NAMALWA (cell line): ENCODE measurements at places on chromosomes 6 and 20.

GRCh38 chr20:59788196-59788735 lies 145.2 kb downstream of the SYCP2 start:
- DNase-seq = no peak

- DNase-seq = no peak
These were observed 1424.8 kb upstream of the EYS start for GRCh38 chr6:67131827-67132226.

DNA sequence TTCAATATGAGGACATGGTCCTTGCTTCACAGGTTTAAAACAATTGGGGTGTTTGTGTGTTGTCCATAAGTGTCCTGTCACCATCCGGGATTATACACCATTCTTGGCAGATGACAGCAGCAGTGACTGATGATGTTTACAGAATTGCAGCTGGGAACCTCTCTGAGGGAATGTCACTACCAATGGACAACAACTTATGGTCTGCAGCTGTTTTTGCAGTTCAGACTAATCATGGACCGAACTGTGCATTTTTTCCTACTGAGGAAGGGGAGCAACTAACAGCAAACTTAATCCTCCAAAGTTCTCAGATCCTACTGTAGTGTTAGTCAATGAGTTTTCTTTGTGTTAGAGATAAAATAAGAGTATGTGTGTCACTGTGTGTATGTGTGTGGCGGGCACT lies 26.0 kb downstream of the FAM229B start:
- DNase-seq = no peak

- DNase-seq = no peak
These were observed 79.0 kb upstream of the LAMA2 start for GRCh38 chr6:128803911-128804310.

- DNase-seq = no peak
These were observed 20.1 kb upstream of the SLC22A1 start for GRCh38 chr6:160101277-160102205.

DNA sequence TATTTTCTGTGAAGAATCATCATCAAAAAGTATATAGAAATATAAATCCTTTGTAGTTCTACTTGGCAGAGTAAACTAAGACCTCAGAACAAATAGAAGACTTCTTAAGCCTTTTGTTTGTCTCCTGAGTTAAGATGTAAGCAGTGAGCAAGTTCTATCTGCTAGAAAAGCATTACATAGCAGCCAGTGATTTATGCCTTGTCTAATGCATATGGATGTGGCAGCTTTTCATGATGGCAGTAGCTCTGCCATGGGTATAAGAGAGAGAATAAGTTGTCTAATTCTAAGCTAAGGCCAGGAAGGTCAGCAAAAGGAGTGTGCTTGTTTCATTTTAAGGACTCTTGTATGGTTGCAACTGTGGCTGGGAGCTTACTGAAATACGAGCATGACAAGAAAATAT lies 920.2 kb downstream of the GRIK2 start:
- DNase-seq = no peak

GRCh38 chr6:139271056-139271455 lies 20.7 kb downstream of the TXLNB start:
- peak; percentile 76 for DNase-seq

GRCh38 chr20:25600632-25601031 lies 15.3 kb upstream of the NINL start:
- DNase-seq = no peak

DNA sequence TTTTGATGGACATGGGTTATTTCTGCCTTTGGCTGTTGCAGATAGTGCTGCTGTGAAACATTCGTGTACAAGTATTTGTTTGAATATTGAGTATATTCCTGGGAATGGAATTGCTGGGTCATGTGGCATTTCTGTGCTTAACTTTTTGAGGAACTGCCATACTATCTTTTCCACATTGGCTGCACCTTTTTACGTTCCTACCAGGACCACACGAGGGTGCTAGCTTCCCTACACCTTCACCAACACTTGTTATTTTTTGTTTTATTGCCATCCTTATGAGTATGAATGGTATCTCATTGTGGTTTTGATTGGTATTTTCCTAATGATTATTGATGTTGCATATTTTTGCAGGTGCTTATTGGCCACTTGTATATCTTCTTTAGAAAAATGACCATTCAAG lies 47.8 kb upstream of the PLCG1 start:
- DNase-seq = no peak

DNA sequence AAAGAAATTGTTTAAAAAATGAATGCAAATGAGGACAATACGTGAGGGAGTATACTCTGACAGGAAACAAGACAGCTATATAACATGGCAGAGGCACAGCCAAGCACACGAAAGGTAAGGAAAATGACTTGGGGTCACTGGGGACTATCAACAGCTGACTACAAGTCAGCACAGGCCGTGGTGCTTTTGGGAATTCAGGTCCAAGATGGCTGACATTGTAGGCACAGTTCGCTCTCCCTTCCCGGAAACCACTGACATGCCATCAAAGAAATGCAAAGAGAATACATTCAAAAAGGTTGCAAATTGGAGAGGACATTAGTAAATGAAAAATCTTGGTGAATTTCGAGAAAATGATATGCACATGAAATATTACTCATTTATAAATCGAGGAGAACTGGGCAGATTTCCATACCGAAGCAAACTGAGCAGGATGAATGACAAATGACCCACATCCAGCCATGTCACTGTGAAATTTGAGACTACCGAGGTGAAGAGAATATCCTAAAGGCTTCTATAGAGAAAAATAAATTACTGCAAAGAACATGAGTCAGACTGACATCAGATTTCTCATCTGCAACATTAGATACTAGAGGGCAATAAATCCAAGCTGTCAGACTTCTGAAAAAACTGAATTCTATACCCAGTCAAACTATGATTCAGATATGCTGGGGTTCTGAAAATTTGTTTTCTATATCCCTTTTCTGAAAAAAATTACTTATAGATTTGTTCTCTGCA lies 391.1 kb downstream of the BTBD9 start:
- DNase-seq = no peak

- no peak for DNase-seq
These were observed 26.5 kb downstream of the ULBP1 start for GRCh38 chr6:149990212-149990660.

DNA sequence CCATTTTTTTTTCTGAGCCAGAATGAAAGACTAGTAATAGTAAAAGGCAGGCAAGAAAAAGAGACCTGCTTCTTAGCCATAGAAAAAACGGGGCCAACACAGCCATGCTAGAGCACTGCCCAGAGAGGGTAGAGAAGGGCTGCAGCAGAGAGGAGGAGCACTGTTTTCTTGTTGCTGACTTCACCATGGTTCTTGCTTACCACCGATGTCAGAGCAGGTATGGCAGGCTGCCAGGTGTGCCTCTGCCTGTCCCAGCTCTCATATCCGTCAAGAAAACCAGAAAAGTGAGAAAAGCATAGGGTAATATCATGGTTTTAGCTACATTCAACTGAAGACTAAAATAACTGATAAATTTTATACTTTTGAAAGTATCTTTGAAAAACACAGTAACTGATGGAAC lies 60.7 kb downstream of the DTNBP1 start:
- DNase-seq = no peak

GRCh38 chr6:6654599-6655575 lies 66.4 kb downstream of the LY86 start:
- DNase-seq = no peak

GRCh38 chr6:44721954-44722578 lies 334.6 kb downstream of the CDC5L start:
- no peak for DNase-seq

DNA sequence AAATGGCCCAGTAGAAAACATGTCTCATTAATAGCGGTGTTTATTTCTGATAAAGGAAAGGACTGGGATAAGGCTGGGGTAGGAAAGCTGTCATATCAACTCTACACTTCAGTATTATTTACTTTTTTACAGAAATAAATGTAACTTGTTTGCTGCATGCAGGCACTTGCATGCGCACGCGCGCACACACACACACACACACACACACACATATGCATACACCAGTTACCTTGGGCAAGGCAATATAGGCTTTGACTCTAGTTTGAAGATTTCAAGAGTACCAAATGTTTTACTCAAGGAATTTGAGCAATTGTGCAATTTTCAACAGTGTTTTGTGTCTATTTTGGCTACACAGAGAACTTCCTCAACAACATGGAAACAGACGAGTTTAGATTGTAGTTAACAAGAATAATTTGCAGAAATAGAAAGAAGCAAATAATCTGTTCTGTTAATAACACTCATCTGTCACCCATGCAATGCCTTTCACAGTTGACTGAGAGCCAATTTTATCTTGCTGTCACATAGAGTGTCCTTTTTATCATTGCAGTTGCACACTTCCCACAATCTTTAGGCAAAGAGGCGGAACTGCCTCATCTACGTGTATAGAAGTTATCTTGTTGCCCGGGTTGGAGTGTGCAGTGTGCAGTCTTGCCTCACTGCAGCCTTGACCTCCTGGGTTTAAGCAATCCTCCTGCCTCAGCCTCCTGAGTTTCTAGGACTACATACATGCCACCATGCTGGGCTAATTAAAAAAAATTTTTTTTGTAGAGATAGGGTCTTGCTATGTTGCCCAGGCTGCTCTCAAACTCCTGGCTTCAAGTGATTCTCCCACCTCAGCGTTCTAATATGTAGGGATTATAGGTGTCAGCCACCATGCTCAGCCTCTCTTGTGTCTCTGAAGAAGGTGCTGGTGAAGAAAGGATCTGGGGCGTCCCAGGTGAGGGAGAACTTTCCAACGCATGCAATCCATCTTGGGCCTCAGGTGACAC lies 74.8 kb upstream of the SHLD1 start:
- peak; percentile 59 for DNase-seq

DNA sequence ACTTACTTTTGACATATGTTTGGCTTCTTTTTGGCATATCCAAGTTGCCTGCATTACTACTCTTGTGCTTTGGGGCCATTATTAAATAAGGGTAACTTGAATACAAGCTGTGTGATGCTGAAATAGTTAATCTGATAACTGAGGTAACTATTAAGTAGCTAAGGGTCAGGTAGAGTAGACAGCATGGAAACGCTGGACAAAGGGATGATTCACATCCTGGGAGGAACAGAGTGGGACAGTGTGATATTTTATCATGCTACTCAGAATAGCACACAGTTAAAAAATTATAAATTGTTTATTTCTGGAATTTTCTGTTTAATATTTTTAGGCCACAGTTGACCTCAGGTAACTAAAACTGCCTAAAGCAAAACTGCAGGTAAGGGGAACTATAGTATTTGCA lies 483.9 kb downstream of the RFPL4B start:
- DNase-seq = no peak

GRCh38 chr6:57315111-57315510 lies 2.3 kb upstream of the PRIM2 start:
- no peak for DNase-seq

- DNase-seq = no peak
These were observed 162.7 kb downstream of the CDK19 start for GRCh38 chr6:110652520-110652919.

GRCh38 chr6:4723383-4723782 lies 52.8 kb upstream of the CDYL start:
- no peak for DNase-seq

DNA sequence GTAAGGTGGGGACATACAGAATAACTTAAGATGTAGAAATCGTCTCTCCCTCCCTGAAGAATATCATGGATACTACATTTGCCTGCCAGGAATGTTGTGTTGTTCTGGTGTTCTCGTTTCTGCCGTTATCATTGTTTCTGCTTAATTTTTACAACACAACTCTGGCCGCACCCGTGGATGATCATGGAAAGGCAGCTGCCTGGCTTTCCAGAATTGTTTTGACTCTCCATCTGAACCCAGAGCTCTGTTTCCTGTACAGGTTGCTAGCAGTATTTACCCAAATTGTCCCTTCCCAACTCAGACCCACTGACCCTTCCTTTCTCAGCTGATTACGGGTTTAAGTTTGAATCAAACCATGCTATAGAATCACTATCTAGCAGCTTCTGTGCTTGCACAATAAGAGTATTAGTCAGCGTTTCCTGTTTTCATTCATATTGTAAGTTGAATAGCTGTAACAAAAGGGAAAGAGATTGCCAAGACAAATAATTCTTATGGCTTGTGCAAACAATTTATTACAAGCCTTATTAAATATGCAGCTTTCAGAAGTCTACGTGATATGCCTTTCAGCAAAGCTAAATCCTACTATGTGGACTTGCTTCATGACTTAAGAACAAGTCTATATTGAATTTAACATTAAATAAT lies 139.0 kb downstream of the MTHFD1L start:
- DNase-seq = no peak

- DNase-seq = peak; percentile 18
These were observed 184.1 kb downstream of the TMEM242 start for GRCh38 chr6:157139054-157139708.

- DNase-seq = no peak
These were observed 729.1 kb upstream of the HS3ST5 start for GRCh38 chr6:115071962-115072361.

DNA sequence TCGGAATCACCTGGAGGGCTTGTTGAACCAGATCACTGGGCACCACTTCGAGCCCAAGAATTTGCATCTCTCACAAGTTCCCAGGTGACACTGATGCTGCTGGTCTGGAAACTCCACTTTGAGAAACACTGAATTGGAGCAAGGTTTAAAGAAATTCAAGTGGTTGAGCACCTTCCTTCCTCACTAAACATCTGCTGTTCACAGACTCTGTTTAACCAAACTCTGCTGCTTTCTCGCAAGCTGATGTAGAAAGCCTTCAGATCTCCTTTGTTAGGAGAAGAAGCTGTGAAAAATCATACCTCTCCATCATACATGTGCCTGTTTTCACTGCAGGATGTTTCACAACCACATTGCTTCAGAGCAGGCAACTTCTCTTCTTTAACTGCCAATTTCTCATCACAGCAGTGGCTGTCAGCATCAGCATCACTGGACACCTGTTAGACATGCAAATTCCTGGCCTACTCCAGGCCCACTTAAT lies 87.5 kb upstream of the TOP1 start:
- peak; percentile 86 for DNase-seq

GRCh38 chr6:105560611-105561066 lies 157.8 kb upstream of the PREP start:
- DNase-seq = no peak

DNA sequence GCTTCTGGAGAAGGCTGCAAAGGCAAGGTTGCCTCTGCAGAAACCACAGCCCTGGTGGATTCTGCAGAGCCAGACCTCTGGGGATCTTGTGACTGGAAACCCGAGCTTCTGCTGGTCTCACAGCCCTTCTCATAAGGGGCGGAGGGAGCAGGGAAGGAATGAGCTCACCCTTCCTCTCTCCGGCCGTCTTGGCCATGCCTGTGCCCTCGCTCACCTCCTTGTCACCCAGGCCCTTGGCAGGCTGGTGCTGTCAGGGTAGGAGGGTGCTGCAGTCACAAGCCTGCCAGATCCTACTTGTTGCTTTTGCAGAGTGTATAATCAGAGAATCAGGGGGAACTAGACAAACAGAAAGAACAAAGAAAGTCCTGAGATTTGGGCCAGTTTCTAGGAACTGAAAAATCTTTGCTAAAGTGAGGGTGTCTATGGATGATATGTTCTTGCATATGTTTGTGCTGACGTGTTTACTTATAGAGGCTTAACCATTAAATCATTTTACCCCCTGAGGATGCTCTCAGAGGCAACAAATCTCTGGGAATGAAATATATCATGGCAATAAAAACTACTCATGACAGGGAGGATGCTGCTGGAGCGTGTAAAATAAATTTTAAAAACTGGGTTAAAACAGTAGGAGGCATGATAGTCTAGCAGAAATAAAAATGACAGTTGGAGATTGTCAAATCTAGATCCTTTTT lies 244.9 kb upstream of the SOX4 start:
- DNase-seq = no peak
